NCI-H1092 (cell line): ENCODE measurements at places on chromosomes 12 and 14.

- DNase-seq, result no peak
Observed at GRCh38 chr14:102568115-102568614, 24.3 kb upstream of the RCOR1 start.

GRCh38 chr12:57849035-57849434, 2.5 kb upstream of the CTDSP2 start:
- DNase-seq, result no peak

DNA sequence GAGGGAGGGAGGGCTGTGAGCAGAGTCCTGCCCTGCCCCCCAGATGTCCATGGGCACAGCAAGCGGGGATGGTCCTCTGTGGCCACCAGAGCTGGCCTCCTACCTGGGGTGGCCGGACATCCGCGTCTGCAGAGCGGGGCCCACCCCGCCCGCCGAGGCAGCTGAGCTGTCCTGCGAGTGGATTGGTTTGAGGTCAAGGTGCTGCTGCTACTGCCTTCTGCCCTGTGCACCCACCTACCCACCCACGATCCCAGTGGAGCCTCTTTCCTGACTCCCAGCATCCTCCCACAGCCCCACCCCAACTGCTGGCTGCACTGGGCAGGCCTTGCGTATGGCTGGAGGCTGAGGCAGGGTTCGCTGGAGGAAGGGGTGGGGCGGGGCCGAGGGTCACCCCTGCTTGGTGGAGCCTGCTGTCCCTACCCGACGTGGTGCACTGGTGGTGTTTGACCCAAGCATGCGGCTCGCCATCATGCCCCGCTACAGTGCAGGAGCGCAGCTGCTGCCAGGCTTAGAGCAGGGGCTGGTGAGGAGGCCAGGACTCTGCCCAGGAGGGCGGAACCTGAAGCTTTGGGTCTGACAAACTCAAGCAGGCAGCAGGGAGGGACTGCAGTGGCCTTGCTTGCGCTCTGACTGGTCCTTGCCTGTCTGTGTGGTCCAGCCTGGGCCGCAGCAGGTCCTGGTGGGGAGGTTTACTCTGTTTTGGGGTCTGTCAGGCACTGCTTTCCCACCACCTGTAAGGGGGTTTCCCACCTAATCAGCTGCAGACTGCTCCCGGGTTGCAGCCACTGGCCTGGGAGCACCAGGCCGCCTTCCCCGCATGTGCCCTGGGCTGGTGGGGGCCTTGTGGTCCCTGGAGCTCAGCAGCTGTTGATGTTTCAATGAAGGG, 23.7 kb downstream of the CEP170B start:
- no peak for DNase-seq

DNA sequence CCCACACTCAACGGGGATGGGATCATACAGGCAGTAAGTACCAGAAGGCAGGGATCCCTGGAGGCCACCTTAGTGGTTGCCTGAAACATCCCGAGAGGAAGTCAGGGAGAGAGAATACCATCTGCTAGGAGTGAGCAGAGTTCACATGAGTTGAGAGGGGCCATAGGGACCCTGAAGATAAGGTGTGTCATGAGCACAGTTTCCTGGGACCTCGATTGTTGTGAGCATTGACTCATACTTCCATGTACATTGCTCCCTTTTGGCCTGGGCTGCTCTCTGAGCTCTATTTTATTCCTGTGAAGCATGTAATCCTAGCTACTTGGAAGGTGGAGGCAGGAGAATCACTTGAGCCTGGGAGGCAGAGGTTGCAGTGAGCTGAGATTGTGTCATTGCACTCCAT, 120.5 kb downstream of the TBC1D30 start:
- no peak for DNase-seq

- no peak for DNase-seq
Observed at GRCh38 chr14:20563971-20564370, 3.1 kb upstream of the RNASE9 start.

DNA sequence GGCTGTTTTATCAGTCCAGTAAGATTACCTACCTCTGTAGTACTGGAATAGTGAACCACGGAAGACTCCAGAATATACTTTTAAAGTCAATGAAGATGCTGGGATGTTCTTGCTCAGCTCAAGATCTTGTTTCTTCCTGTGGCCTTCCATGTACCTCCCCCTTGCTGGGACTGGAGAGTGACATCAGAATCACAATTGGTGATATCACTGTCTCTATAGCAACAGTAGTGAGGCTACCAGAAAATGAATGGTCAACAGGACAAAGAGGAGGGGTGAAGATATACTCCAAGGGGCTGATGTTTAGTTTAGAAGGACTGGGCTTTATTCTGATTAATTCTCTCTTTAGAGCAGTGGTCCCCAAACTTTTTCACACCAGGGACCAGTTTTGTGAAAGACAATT, 3.8 kb downstream of the AKAP3 start:
- DNase-seq, result no peak

- no peak for DNase-seq
Observed at GRCh38 chr12:100453951-100454350, 19.7 kb upstream of the NR1H4 start.

DNA sequence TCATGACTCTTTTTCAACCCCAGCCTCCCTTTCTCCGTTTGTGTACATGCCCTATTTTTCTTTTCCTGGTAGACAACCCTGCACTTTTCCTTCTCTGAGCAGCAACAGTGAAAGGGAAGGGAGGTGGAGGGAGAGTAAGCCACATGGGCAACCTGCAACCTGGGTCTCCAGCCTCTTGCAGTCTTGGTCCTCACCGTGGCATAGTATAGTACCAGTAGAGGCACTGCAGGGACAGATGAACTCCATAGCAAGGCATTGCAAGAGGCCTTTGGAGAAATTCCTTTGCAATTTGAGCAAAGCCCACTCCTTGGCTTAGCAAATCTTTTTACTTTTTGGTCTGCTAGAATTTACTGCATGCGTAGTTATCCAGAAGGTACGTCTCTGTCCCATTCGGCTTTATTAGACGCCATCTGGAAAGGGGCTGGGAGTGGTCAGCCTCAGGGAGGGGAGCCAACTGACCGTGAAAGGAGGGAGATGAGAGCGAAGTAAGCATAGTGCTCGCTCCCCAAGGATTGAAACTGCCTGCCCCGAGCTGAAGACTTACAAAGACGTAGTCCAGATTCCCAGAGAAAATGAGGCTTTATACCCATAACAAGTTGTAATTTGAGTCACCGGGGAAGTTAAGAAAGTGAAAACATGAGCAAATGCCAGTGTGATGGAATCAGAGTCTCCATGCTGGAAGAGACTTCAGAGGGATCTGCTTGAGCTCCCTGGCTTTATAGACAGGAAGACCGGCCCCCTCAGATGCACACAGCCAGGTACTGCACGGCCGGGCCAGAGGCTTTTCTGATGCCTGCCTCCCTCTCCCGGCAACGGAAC, 332.0 kb downstream of the CACNA1C start:
- DNase-seq, result no peak

GRCh38 chr12:93174473-93174872, 203.3 kb upstream of the NUDT4 start:
- DNase-seq, result no peak

GRCh38 chr12:97061171-97061570, 154.1 kb downstream of the NEDD1 start:
- no peak for DNase-seq

- DNase-seq, result no peak
Observed at GRCh38 chr12:92370828-92371227, 225.2 kb upstream of the BTG1 start.

DNA sequence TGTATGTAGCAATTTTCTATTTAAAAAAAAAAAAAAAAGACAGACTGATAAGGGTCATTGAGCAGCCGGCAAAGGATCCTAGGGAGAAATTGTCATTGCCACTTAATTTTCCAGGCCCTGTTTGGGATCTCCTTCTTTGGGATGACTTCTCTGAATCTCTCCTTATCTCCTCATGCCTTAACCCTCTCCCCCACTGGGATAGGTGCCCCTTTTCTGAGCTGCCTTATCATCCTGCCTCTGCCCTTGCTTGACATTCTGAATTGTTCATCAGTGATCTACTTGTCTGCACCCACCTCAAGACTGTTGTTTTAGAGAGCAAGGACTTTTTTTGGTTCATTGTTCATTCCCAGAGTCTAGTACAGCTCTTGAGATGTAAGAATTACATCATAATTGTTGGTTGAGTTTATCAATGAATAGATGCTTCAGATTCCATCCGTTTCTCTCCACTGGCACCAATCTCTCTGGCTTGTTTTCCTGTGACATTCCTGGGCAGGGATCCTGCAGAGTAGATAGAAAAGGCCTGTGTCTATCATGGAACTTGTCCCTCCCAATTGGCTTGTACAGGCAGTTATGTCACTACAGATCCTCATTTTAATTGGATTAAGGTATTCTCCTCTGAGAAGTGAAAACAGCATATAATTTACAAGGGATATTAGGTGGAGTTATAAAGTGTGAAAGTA, 42.6 kb downstream of the SOCS2 start:
- DNase-seq, result no peak

DNA sequence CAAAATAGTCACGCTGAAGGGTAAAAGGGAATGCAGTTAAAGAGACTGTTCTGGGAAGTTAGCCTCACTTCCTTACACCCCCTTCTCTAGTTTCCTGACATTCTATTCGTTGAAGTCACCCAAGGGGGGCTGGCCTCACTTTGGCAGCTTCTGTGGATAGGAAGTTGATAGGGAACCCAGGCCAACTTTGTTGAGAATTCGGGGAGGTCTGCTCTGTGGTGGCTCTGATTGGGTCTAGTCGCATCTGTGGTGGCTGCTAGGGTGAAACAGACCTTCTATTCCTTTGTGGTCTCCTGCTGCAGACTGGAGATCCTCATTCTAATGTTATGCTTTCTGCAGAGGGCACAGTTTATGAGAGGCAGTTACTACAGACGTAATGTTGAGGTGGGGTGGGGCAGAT, 28.8 kb upstream of the GZMB start:
- DNase-seq, result no peak

DNA sequence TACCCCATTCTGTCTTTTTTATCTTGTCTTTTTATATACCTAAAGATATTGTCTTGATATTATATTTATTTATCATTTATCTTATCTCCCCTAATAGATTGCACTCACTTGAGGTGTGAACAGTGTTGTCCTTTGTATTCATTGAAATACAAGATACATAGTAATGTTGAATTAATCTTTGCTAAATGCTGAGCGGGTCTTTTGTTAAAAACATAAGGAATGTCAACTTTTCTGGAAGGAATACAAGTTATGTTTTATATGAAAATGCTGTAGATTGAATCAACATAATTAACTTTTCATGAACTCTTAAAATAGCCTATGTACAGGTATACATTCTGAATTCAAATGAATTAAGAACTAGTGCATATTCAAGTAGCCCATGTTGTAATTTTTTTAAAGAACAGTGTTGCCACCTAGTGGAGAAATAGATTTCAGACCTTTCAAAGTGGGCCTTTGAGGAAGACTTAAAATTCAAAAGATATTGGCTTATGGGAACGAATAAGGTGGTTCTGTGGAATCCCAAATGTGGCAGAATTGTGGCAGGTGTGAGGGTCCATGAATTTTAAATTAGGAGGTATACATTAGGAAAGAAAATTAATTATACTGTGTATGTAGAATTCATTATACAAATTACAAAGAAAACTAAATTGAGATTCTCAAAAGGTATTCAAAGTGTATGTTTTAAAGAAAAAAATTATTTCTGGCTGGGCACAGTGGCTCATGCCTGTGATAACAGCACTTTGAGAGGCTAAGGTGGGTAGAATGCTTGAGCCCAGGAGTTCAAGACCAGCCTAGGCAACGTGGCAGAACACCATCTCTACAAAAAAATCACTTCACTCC, 19.1 kb downstream of the BBOF1 start:
- DNase-seq, result peak; percentile 31

DNA sequence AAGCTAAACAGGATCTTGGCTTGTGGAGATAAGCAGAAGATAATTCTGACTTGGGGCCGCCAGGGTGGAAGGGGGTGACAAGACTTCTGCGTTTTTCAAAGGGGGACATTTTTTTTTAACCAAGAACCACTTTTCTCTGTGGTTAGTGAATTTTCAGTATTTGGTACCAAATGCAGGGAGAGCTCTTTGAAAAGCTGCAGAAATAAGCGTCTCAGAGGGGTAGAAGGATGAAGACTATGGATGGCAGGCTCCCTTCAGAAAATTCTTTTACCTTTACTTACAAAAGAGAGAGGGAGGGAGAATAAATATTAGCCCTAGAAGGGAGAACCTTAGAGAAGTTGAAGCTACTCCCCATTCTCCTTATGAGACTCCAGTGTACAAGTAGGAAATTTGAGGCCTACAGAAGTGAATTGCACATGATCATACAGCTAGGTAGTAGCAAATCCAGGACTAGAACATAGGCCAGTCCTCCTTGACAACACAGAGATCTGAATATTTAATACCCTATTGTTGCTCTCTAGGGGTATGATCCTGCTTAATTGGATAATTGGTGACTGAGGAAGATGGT, 840 bp downstream of the MRPL52 start:
- no peak for DNase-seq

DNA sequence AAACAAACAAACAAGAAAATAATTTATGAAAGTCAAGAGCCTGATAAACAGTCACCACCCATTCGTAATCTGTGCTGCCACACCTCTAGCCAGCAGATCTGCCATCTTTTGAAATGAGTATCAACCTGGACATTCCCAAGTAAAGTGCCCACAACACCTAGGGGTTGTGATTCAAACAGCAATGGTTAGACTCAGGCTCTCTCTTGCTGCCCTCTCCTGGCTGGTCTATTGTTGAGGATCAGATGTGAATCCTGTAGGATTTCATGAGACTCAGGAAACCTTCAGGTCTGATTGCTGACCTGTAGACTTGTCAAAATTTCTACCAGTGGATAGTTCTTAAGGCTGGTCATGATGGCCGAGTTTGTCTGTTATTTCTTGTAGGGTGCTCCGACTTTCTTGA, 26.8 kb downstream of the DGLUCY start:
- DNase-seq, result no peak

- no peak for DNase-seq
Observed at GRCh38 chr14:94771906-94772490, 2.1 kb upstream of the GSC start.

GRCh38 chr12:12190087-12190809, 76.6 kb downstream of the LRP6 start:
- no peak for DNase-seq

- DNase-seq, result no peak
Observed at GRCh38 chr12:110436231-110436630, 13.9 kb downstream of the ARPC3 start.

DNA sequence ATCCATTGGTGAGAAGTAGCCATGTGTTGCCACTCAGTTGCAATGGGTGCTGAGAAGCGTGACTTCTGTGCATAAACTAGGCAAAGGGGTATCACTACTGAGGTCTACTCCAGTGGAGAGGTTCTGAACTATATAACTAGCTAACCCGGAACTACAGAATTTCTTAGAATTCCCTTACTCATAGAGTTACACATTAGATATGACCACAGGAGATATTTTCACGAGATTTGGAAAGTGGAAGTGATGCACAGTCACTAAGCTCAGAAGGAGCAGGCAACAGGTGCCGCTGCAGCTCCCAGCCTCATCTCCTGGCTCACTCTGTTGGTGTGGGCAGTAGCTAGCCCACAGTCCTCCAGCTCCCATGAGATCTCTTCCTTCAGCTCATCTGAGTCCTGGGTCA, 136.6 kb downstream of the SSPN start:
- no peak for DNase-seq
